ENCODE measurements at places on chromosomes 3 and 15. TPM values are rescaled to one million over a fixed set of nuclear protein-coding genes. Genes with fewer than 3 reads are reported as not detected.
A peak's percentile ranks its signal among the peaks of the same experiment; 100 is the strongest.

DNA sequence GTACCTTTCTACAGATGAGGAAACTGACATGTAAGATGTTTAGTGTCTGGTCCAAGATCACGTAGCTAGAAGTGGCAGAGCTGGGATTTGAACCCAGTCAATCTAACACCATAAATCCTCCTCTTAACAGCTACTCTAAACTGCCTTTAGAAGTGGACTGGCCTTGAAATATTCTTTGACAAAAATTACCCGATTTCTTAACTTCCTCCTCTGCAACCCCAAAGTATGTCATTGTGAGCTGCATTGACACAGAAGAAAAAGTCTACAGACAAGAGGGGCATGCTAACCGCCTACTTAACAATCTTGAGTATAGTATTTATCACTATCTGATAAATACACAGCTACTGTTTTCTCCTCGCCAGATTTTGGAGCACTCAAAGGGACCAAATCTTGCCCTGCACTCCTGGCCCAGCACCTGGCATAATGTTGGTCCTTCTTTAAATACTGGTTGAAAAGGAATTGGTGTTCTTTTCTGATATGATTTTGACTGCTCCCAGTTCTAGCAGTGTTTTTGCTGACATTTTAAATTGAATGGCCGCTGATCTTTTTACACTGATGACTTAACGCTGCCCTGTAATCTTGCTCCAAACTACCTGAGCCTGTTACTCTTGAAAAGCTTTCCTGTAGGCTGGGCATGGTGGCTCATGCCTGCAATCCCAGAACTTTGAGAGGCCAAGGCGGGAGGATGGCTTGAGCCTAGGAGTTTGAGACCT, 36.9 kb downstream of the ITPR1 start:
- peak overlapping the region; percentile 45 for H3K27ac ChIP-seq
- H3K27me3 ChIP-seq = no peaks in the 10 kb centered on the region
- no peaks in the 10 kb centered on the region for H3K36me3 ChIP-seq

DNA sequence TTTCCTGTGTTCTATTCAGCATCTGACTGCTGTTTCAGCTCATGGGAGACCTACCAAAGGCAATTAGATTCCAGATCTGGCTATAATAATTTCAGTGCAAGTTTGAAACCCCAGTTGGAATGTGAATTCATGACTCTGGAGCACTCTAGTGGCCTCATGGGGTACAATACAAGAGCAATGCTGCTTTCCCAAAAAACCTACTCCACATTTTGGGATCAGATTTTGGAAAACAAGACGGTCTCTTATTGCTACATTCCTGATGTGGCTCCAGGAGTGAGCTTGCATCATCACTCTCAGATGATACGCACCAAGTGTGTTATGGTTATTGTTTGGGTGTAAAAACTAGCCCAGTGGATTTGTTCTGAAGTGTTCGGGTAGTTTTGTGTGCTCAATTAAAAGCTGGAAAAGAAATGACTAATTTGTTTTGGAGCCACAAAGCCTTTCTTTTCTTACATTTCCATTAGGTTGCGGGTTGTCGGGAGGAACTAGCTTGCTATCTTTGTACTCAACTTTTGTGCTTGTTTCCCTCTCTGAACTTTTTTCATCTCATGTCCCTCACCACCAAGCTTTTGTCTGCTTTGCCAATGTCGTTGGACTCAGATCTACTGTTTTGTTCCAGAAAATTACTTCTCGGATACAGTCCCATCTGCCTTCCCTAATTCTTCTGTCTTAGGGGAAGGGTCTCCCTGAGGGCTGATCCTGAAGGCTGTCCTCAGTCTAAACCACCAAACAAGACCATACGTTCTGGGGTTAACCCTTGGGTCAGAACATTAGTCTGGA, 272.1 kb downstream of the BBX start:
- H3K4me1 ChIP-seq = peaks cover 8% of the 10 kb centered on the region
- no peaks in the 10 kb centered on the region for H3K27me3 ChIP-seq
- H3K27ac ChIP-seq = no peak overlapping the region
- no peak for DNase-seq

DNA sequence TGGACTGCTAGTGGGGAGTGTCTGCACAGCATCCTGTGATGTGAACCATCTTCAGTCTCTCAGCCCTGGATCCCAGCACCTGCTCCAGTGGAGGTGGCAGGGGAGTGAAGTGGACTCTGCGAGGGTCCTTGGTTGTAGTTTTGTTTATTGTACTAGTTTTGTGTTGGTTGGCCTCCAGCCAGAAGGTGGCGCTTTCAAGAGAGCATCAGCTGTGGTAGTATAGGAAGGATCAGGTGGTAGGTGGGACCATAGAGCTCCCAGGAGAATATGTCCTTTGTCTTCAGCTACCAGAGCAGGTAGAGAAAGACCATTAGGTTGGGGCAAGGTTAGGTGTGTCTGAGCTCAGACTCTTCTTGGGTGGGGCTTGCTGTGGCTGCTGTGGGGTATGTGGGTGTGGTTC, 20.9 kb downstream of the NEK11 start:
- H3K4me1 ChIP-seq = no peaks in the 10 kb centered on the region
- no peak overlapping the region for H3K27ac ChIP-seq
- peaks cover 7% of the 10 kb centered on the region for H3K36me3 ChIP-seq
- H3K27me3 ChIP-seq = no peaks in the 10 kb centered on the region
- DNase-seq = no peak

DNA sequence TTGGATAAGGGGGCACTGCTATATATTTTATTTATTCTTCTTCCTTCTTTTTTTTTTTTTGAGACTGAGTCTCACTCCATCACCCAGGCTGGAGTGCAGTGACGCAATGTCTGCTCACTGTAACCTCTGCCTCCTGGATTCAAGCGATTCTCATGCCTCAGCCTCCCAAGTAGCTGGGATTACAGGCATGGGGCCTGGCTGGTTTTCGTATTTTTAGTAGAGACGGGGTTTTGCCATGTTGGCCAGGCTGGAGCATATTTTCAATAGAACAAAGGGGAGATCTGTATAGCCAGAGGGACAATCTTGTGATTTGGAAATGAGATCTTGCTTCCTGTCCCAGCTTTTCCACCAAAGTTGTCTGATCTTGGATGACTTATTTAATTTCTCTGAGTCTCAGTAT, 133.1 kb upstream of the ABHD17C start:
- no peak for DNase-seq
- no peak overlapping the region for H3K27ac ChIP-seq
- H3K36me3 ChIP-seq = no peaks in the 10 kb centered on the region
- H3K4me3 ChIP-seq = no peak overlapping the region
- H3K4me1 ChIP-seq = peaks cover 5% of the 10 kb centered on the region

Gene PDCD10
- total RNA-seq = 51.1 TPM

Gene NSUN3
- total RNA-seq = 18.1 TPM

- no peak overlapping the region for H3K27ac ChIP-seq
- no peaks in the 10 kb centered on the region for H3K36me3 ChIP-seq
- H3K4me1 ChIP-seq = no peaks in the 10 kb centered on the region
These were observed 462.2 kb upstream of the CFAP20DC start for GRCh38 chr3:59512066-59512465.

DNA sequence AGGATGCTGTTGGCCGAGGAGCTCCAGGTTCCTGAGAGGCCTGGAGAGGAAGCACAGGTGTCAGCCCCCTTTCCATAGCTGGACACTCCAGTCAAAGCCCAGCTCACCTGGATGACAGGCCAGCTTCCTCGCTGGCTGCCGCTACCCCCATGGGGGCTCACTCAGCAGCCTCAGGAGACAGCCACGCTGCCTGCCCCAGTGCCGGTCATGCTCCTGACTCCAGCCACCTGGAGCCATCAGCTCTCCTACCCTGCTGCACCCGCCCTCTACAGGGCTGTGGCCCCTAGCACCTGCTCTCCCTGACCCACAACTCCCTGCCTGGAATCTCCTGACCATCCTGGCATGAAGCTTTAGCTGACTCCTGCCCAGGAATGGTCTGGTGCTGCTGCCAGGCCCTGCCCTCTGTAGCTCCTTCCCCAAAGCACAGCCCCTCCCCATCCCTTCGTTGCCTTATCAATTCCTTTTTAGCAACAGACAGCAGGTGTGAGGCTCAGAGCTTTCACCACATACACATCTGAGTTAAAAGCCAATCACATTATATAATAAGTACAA, 94.2 kb downstream of the NUP210 start:
- H3K4me1 ChIP-seq = peaks cover 2% of the 10 kb centered on the region
- peaks cover 5% of the 10 kb centered on the region for H3K36me3 ChIP-seq
- no peak for DNase-seq
- H3K27me3 ChIP-seq = no peaks in the 10 kb centered on the region

GRCh38 chr3:114899186-114899931, 247.7 kb downstream of the ZBTB20 start:
- H3K27ac ChIP-seq = no peak overlapping the region
- H3K36me3 ChIP-seq = peaks cover 2% of the 10 kb centered on the region
- H3K4me1 ChIP-seq = peaks cover 10% of the 10 kb centered on the region
- no peak overlapping the region for H3K4me3 ChIP-seq
- no peak for DNase-seq

Gene EFHB
- 1.0 TPM for total RNA-seq

Gene SLC26A6
- 22.1 TPM for total RNA-seq

Gene GLT8D1
- 23.0 TPM for total RNA-seq

Gene RBPMS2
- 1.1 TPM for total RNA-seq

DNA sequence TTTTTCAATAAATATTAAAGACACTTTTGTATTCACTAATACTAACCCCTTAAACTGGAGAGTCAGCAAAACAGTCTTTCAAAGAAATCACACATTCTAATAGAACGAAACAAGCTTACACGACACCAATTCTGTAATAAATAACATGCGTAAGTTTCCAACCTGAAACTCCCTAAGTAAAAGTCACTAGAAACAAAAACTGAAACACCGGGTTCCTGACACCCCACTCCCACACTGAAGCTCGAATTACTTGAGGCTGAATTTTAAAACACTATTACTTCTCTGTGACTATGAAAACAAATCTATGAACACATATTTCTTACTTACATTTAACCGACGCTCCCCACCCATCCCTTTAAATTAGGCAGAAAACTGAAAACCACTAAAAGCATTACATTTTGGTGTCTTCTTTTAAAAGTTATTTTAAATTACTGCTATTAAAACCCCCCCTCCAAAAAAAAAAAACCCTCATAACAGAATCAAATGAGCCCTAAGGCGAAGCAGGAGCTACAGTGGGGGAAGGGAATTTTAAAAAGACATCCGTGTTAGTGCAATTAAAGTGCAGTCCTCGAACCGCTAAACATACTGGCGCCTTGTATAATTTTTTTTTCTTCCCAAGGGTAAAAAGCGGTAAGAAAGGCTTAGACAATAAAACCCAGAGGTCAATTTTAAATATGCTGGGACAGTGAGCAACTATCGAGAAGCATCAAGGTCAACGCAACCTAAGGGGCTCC, 878 bp downstream of the SPPL2A start:
- H3K36me3 ChIP-seq = peaks cover 3% of the 10 kb centered on the region
- H3K4me3 ChIP-seq = peak overlapping the region; percentile 91
- no peaks in the 10 kb centered on the region for H3K27me3 ChIP-seq
- DNase-seq = no peak
- peaks cover 38% of the 10 kb centered on the region for H3K4me1 ChIP-seq

Gene TMEM207
- total RNA-seq = not detected

DNA sequence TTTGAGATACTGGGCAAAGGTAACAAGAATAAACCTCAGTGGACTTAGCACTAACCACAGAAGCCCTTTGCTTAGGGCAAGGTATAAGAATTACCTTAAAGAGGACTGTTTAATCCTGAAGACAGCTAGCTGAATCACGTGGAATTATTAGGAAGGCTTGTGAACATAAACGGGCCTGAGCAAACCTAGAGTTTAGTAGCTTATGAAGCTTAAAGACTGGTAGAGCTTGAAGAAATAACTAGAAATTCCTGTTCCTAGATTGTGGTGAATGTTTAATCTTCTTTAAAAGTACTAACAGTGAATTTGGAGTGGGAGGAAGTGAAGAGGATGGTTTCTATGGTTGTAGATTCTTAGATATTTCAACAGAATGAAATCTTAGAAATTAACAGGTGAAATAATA, 428.9 kb upstream of the THRB start:
- no peaks in the 10 kb centered on the region for H3K4me1 ChIP-seq
- DNase-seq = no peak
- no peaks in the 10 kb centered on the region for H3K27me3 ChIP-seq
- no peak overlapping the region for H3K27ac ChIP-seq
- H3K4me3 ChIP-seq = no peak overlapping the region

- no peak overlapping the region for H3K27ac ChIP-seq
- peaks cover 4% of the 10 kb centered on the region for H3K27me3 ChIP-seq
- DNase-seq = no peak
- H3K4me3 ChIP-seq = no peak overlapping the region
- H3K36me3 ChIP-seq = no peaks in the 10 kb centered on the region
These were observed 65.6 kb downstream of the PLSCR2 start for GRCh38 chr3:146403792-146404191.

DNA sequence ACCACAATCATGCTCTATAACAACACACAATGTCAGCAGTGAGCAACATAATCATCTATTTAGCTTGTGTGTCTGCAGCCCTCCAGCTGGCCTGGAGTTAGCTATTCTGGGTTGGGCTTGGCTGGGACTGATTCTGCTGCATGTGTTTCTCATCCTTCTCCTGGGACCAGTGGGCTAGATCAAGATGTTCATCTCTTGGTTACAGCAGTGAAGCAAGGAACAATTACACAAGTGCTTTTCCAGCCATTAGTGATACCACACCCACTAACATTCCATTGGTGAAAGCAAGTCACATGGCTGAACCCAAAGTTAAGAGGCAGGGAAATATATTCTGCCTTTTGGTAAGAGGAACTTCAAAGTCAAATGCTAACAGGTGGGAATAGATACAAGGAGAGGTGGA, 14.6 kb downstream of the NUDT16 start:
- no peak overlapping the region for H3K4me3 ChIP-seq
- H3K36me3 ChIP-seq = no peaks in the 10 kb centered on the region
- H3K4me1 ChIP-seq = no peaks in the 10 kb centered on the region

- H3K4me3 ChIP-seq = peak overlapping the region; percentile 100
- DNase-seq = no peak
- peaks cover 2% of the 10 kb centered on the region for H3K27me3 ChIP-seq
- H3K36me3 ChIP-seq = peaks cover 8% of the 10 kb centered on the region
- peak overlapping the region; percentile 97 for H3K27ac ChIP-seq
- peaks cover 26% of the 10 kb centered on the region for H3K4me1 ChIP-seq
These were observed 1.6 kb downstream of the DNAJC13 start for GRCh38 chr3:132418916-132419315.

DNA sequence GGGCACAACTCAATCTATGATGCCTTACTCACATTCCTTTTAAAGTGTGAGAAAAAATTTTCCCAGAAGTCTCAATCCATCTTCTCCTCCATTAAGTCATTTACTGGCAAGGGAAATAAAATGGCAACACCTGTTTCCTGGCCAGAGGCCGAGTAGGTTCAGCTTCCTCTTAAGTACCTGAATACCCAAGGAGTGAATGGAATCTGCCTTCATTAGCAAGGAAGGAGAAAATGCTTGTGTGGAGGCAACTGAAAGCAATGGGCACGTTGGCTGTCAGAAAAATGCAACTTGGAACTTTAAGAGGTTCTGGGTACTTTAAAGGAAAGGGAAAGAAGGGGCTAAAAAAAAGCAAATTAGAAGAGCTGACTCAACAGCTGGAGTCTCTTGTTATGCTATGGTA, 423.6 kb upstream of the ARL6 start:
- no peaks in the 10 kb centered on the region for H3K27me3 ChIP-seq
- H3K4me3 ChIP-seq = no peak overlapping the region
- no peak overlapping the region for H3K27ac ChIP-seq
- DNase-seq = no peak
- H3K4me1 ChIP-seq = no peaks in the 10 kb centered on the region
